ENCODE measurements at places on chromosomes 1 and 21.

DNA sequence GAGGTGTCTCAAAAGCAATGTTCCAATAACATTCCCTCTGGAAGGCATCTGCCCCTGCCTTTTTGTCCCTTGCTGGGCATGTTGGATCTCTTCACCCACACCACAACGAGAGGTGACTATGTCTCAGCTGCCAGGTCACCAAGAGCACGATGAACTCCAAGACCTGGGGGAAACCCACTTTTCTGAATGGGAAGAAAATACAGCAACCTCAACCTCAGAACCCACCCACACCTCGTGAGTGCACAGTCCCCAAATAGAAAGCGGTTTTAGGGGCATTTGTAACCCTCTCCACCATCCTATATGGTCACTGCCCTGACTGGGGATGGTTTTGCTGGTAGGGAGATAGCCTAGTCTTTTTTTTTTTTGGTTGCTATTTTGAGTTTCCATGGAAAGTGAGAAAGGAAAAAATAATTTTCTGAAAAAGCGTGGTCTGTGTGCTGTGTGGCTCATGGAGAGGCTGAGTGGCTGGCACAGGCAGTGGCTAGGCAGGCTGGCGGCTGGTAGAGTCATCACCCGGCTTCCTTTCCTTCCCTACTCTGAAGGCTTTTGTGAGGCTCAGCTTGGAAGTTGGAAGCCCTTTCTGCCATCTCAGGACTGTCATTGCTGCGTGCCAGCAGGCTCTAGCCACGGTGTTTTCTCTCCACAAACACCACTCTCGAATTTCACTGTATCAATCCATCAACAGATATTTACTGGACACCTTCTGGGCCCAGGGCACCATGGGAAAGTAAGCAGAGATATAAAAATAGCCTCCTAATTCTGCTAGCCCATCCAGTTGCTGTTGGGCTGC lies 15.8 kb downstream of the TSPAN2 start:
- DNase-seq = no peak

DNA sequence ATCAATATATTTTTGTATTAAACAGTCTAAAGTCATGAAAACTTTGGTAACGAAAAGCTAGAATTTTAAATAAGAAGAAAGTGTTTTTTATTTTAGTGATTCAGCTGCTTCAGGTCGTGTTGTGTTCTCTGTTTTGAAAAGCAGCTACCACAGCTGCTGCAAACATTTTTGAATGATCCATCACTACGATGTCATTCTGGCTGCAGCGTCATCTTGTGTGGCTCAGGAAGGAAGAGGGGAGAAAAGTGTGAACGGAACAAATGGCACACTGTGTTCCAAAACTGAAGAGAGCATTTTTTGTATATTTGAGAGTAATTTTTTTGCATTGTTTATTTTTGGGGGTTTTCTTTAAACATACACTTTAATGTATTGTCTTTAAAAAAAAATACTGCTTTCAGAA lies 323.0 kb upstream of the ADGRL2 start:
- DNase-seq = no peak

- no peak for DNase-seq
Observed at GRCh38 chr1:42228938-42229337, 64.4 kb upstream of the GUCA2A start.

DNA sequence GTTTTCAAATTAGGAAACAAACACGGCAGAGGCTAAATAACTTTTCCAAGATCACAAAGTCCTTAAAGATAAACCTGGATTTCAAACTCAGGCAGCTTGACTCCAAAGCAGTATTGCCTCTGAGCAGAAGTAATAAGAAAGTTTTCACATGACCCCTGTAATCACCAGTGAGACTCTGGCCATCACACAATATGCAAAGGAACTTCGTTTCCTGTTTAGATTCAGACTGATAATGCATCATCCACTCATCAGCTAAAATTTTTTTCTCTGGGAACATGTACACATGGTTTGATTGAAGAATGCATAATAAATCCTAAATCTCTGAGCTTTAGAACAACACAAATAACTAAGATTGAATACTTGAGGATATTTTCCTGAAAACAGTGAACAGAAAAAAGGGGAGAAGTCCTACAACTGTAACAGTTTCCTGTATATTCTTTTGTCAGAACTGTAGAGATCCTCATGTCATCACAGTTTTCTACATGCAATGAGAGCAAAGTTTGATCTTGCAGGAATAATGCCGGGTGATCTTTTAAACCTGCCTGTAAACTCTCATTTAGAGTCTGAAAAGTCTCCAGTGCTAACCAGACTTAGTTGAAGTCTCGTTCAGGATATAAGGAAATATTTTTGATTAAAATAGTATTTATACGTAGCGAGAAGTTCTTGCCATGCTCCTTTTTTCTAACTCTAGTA lies 225.3 kb downstream of the SPATA17 start:
- DNase-seq = no peak

GRCh38 chr1:37850352-37850955 lies 8.9 kb downstream of the MTF1 start:
- no peak for DNase-seq

GRCh38 chr1:67429528-67430357 lies 459 bp downstream of the SERBP1 start:
- DNase-seq = no peak

DNA sequence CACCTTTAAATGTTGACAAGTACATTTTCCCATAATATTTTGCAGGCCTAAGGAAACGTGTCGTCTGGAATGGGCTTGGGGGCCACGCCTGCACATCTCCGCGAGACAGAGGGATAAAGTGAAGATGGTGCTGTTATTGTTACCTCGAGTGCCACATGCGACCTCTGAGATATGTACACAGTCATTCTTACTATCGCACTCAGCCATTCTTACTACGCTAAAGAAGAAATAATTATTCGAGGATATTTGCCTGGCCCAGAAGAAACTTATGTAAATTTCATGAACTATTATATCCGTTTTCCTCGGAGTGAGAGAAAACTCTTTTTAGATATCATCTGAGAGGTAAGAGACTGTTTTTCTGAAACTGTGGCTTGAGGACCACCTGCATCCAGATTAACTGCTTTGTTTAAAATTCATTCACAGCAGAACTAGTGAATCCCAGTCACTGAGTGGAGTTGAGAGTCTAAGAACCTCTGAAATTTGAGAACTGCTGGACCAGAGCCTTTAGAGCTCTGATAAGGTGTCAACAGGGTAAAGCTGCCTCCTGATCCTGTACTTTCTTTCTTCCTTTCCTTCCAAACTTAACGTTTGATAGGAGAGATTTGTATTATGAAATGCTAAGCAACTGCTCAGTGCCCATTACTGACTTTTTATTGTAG lies 811 bp downstream of the EXO1 start:
- DNase-seq = peak; percentile 59

GRCh38 chr1:9652379-9653209 lies 1.1 kb downstream of the PIK3CD start:
- no peak for DNase-seq

DNA sequence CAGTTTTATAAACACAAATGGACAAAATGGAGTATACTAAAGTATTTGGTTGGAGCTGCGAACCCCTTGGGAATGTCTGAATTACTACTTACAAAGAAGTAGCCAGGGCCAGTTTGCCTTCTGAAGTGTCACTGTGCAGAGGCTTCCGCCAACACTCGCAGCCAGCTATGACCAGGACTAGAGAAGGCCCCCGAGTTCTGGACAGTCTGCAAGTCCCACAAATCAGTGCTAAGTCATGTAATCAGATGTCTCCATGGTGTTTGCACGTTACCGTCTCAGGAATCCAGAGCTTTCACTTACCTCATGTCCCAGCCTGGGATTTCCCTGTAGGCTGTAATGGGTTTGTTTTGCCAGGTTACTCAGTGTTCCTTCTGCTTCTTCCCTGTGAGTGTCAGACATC lies 106.6 kb upstream of the SPAG17 start:
- no peak for DNase-seq

DNA sequence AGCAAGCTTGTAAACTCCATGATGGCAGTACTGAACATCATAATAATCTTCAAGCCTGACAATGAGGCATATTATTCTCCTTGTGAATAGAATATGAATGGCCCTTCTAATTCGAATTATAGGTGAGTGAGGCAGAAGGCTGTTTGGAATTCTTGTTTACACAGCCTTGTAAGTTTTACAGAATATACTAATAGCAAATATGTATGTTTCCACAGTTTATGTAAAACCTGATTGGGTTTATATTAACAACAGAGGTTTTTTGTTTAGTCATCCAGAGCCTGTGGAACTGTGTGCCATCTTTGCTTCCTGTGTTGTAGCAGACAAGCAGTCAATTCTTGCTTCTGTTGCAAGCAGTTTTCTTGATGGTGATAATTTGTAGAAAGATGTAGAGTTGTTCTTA lies 8.0 kb downstream of the OSBPL9 start:
- DNase-seq = no peak

GRCh38 chr1:228013131-228013934 lies 6.5 kb downstream of the WNT3A start:
- no peak for DNase-seq

- no peak for DNase-seq
Observed at GRCh38 chr1:205470131-205470530, 14.3 kb upstream of the BLACAT1 start.

Measured in NCI-H2081 (cell line).